ELR (cell line): ENCODE measurements at places on chromosomes 12 and 14.

- no peak for DNase-seq
Observed at GRCh38 chr12:128820253-128820652, 3.5 kb downstream of the SLC15A4 start.

DNA sequence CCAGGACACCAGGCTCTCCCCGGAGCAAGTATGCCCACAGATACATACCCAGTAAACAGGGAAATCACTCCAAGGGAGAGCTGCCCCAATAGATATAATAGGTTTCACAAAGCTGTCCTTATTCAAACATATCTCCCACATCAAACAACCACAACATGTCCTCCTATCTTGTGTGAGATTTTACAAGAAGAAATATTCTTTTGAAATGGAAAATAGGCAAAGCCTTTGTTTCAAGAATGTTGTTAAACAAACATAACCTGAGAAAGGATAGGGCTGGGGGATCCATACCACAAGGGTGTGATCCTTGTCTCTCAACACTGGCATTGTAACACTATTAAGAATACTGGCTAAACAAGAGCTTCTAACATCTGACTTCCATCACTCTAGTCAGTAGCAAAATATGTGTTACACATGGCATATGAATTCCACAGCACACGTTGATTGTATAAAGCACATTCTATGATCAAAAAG, 32.9 kb downstream of the LGR5 start:
- peak; percentile 14 for DNase-seq

- DNase-seq: no peak
Observed at GRCh38 chr14:94239406-94239805, 53.7 kb downstream of the SERPINA10 start.

DNA sequence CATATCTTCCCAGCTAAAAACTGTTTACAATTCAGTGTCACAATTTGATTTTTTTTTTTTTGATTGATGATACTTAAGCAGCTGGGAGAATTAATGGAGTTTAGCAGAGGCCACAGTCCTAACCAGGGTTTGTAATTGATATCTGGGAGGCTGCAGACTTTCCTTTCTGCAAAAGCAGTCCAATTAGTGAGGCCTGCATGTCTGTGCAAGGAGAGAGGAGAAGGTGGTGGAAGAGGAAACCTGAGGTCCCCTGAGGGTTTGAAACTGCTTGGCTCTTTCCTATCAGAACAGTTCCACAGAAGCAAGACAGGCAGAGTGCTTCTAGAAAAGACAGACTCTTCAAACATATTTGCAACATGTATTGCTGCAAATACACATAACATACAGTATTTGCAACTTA, 160.8 kb upstream of the KRR1 start:
- DNase-seq: no peak

DNA sequence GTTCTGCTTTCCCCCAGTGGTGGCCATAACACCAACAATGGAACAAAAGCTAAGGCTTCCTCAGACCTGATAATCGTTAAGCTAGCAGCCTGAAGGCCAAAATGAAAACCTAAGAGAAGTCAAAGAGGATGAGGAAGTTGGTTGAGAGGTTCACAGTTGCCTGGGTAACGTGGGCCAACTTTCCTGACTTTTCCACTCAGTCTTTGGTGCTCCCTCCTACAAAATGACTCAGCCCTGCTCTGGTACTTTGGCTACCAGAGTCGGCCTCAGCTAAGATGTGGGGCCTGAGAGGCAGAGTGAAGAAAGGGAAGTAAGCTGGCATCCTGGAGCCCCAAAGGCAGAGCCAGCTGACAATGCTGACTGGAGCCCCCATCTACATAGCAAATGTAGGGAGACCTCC, 14.9 kb upstream of the FKBP11 start:
- no peak for DNase-seq

DNA sequence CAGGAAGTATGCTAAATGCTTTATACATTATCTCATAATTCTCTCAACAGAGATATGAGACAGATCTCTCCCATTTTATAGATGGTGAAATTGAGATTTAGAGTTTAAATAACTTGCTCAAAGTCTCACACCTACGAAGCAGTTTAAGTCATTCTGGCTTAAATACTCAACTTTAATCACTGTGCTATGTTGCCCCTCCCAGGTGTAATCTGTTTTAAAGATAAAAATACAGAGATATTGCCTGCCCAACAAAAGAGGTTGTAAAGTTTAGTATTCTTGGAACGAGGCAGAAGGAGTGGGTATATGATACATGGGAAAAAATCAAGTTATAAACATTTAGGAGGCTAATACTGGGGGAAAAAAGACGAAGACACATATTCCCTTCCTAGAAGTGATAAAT, 156.8 kb upstream of the LRIG3 start:
- DNase-seq: no peak

- DNase-seq: no peak
Observed at GRCh38 chr12:108568338-108569154, 6.2 kb downstream of the ISCU start.

DNA sequence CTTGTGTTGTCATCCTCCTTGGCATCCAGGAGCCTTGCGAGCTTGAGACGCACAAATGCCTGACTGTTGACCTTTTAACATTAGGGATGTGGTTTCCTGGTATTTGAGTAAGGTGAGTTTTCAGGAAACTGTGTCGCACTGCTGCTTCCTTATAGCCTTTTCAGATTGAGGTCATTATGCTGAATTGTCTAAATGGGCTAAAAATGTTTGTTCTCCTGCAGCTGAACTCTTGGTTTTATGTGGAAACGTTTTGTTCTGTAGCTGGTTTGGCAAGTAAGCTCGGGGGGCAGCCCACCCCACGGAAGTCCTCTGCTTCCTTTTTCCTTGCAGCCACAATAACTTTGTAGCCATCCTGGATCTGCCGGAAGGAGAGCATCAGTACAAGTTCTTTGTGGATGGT, 5.7 kb downstream of the PRKAB1 start:
- DNase-seq: no peak

DNA sequence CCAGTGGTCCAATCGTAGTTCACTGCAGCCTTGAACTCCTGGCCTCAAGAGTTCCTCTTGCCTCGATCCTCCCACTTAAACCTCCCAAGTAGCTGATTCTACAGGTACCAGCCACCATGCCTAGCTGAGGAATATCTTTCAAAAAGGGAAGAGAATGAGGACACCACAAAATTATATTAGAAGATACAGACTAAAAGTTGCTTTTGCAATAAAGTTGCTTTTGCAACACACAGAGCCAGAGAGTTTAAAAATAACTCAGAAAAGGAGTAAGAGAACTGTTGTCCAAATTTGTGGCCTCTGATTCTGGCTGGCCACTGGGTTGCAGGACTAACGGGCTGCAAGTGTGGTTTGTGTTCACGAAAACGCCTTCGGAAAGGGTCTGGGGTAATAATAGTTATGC, 19.8 kb downstream of the TMEM253 start:
- DNase-seq: no peak

DNA sequence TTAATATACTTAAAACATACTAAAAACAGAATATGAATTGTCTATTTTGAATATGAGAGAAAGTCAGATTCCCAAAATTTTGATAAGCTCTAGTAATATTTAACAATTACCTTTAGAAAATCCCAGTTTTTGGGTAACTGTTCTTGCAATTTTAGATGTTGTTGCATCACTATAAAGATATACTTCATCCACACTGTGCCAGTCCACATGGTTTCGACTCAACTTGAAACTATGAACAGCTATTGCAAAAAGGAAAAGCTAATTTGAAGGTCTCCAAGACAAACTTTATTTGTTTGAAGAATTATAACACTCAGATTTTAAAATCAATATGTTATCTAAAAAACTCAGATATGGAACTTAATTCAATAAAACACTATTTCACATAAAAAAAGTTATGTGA, 59.9 kb downstream of the DDHD1 start:
- DNase-seq: no peak

DNA sequence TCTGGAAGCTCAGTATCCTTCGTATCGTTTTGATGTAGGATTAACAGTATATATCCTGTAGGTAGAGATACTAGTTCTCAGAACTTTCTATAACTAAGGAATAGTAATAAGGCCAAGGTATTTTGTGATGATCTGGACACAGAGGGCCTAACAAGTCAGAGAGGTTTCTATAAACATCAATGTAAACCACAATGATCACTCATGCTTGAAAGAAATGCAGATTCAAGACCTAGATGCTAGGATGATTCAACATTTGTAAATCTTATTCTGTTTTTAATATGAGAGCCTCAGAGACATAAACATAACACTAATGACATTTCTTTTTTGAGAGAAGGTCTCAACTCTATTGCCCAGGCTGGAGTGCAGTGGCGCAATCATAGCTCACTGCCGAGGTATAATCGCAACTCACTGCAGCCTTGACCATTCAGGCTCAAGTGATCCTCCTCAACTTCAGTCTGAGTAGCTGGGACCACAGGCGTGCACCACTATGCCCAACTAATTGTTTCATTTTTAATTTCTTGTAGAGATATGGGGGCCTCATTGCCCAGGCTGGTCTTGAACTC, 16.2 kb downstream of the SUPT16H start:
- peak; percentile 25 for DNase-seq

DNA sequence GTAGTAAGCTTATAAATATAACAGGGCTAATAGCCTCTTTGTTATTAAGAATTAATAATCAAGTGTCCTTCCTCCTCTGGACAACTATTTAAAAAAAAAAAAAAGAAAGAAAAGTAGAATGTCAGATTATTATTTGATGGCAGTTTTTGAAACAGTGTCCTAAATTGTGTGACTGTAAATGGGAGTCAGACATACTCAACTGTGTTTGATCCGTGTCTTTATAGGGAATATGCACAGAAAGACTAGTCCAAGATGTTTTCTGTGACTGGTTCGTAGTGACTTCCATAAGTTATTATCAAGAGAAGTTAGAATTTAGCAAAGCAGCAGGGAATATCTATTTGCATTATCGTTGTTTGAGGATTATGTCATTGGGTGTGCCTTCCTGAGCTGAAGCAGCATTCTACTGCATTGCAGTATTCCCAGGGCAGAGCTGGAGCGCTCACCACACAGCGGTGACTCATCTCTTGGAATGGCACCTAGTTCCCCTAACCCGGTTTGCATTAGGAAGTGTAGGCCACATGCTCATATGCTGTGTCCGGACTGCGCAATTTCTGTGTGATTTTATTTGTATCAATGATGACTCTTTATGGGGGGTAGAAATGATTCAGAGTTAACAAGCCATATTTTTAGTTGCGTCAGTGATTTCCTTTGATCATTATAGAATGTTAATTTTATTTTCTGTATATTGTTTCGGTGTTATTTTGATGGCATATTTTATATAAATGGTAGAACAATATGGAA, 7.9 kb downstream of the DYNC1H1 start:
- peak; percentile 100 for DNase-seq

DNA sequence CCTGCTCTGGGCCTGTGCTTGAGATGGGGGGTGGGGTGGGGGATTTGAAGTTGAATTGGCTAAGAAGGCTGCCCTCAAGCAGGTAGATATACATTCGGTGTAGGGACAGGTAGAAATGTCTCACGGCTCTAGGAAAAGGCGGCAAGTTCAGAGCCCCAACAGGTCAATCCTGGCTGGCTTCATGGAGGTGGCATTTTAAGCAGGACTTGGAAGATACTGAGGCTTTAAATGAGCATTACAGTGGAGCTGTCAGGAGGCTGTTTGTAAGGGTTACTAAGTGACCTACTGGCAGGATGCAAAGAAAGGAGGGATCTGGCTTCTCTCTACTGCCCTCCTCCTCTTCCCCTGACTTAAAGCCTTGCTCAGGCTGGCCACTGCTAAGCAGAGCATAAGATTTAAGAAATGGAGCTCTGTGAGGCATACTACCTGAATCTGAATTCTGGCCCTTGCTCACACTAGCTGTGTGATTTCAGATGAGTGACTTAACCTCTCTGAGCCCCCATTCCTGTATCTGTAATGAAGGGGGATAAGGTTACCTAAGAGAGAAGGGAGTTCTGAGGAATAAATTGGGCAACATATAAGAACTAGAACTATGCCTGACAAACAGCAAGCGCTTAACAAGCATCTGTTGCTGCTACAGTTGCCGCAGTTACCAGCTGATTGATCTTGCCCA, 61.6 kb downstream of the SLC24A4 start:
- no peak for DNase-seq

- peak; percentile 37 for DNase-seq
Observed at GRCh38 chr14:105465209-105466031, 9.2 kb upstream of the CRIP2 start.

GRCh38 chr14:44383636-44384035, 123.4 kb downstream of the FSCB start:
- DNase-seq: no peak

DNA sequence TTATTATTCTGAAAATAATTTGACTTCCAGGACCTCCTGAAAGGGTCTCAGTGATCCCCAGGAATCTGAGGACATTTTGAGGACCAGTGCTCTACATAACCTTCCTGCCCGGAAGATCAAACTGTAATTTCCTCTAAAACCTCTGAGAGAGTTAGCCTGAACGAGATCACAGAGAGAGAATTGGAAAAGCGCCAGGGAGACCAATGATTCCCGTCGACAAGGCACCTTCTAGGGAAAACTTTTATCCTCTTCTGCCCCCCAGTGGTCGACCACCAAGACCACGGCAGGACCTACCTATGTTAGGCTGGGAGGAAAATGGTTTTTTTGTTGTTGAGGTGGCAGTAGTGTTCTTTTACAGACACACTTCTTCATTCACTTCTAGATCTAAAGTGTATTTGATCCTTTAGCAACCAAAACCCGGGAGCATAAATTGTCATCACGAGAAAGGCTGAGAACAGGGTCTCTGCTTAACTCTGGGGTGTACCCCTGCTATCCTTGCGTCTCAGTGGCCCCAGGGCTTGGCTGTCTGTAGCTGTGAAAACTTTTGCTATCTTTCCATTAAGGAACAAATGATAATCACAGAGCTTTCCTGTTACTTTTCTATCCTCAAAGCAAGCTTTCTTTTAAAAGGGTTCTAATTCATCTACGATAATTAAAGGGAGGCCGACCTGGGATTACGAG, 62.9 kb upstream of the NID2 start:
- DNase-seq: peak; percentile 97
